Activated CD4-positive, alpha-beta T cell treated with anti-CD3 and anti-CD28 coated beads, Interleukin-2, amount 50 U/mL, for 48 hours (primary cell): ENCODE measurements at places on chromosomes 1 and 21.

GRCh38 chr1:85278853-85279314 lies 2.5 kb upstream of the BCL10 start:
- peak; percentile 51 for DNase-seq

DNA sequence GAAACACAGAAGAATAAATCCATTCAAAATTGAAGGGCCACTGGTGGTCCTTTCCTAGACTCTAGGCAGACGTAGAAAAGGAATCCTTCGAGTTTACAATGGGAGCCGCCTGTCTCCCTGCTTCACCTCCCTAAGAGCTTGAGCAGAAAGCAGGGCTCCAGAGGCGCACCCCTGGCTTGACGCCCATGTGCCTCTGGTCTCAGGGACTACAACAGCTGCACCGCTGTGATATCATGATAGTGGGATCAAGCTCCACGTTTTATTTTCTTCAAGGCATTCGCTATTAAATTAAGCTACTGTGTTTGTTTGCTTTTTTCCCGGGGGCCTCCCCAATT lies 403 bp upstream of the C1orf122 start:
- DNase-seq = no peak

GRCh38 chr1:43688594-43689000 lies 18.7 kb upstream of the ST3GAL3 start:
- no peak for DNase-seq

GRCh38 chr1:9720785-9721605 lies 69.5 kb downstream of the PIK3CD start:
- DNase-seq = no peak

GRCh38 chr1:185906186-185906585 lies 172.0 kb downstream of the HMCN1 start:
- DNase-seq = no peak

DNA sequence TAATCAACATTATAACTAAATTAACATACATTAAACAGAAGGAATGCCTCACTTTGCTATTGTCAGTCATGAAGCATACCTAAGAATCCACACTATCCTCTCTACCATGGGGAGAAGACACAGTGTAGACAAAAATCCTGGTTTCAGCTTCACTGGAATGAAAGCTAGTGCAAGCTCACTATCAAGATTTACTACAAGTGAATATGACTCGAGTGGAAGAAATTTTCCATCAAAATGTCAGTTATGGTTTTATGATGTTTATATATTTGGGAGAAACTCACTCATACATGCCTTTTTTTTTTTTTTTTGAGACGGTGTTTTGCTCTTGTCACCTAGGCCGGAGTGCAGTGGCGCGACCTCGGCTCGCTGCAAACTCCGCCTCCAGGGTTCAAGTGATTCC lies 424.3 kb downstream of the KCNT2 start:
- no peak for DNase-seq

DNA sequence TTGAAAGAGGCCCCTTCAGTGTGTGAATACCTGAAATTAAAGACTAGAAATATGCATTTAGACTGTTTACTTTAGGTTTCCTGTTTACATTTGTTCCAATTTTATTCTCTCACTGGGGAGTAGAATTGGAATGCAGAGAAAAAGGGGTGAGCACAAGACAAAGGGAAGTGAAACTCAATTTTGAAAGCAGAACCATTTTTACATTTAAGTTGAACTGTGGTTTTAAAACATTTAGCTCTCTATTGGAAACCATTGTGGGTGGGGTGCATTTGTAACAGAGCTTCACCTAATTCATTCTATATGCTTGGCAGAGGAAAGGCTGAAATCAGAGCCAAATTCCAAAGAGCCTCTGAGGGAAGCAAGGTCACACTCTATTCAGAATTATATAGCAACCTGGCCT lies 235.3 kb upstream of the C1orf105 start:
- no peak for DNase-seq

GRCh38 chr1:12296623-12297022 lies 66.8 kb downstream of the VPS13D start:
- DNase-seq = no peak

- no peak for DNase-seq
These were observed 4.0 kb downstream of the GLUL start for GRCh38 chr1:182387566-182387965.

DNA sequence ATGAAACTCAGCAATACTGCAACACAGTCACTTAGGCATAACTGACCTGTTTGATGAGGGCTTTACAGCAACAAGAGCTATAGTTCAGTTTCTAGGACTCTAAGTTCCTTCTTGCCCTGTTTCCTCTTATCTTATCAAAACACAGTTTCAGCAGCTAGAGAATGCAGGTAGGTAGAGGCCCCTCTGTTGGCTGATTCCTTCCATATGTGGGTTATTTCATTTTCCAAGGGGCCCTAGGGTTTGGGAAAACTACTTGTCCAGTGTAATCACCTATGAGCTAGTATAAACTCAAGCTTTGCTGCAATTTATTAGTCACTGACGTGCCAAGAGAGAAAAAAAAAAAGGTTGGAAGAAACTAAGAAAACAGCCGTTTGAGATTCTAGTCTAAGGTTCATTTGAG lies 607.7 kb upstream of the USP24 start:
- DNase-seq = no peak

DNA sequence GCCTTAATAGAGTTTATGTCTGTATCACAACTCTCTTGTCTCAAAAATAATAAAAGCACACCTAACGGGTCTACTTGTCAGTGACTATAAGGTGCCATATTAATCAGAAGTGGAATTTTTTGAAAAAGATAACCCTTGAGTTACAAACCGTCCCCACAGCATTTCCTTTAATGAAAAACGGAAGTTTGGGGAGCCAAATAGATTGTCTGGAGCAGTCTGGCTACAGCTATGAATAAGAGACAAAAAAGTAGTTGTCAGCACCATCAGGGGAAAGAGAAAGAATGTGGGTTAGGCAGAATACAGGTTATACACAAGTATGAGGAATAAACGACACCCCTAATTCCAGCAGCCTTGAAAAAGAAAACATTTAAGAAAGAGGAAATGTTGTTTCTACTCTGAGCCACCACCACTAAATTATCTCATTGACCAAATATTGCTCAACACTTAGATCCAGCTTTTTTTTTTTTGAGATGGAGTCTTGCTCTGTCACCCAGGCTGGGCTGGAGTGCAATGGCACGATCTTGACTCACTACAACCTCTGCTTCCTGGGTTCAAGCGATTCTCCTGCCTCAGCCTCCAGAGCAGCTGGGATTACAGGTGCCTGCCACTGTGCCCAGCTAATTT lies 29.4 kb upstream of the USP24 start:
- no peak for DNase-seq

DNA sequence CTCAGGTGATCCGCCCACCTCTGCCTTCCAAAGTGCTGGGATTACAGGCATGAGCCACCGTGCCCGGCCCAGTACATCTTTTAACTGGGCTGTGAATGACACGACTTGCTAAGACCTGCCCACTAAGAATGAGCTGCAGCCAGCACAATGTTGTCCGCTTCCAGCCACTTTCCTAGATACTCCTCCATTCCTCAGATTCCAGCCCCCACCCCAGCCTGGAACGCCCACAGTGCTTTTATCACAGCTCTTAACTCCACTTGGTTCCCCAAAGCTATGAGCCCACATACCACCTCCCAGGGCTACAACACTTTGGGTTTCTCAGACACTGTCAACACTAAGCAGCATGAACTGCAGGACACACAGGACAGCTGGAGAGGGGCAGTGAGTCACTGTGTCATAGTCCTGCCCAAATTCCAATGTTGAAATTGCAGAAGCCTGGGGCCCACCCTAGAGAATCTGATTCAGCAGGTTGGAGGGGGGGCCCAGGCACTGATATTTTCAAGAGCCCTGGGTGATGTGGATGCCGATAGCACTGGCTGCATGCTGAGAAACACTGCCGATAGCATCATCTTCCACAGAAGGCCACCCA lies 58.0 kb downstream of the ACBD3 start:
- no peak for DNase-seq

DNA sequence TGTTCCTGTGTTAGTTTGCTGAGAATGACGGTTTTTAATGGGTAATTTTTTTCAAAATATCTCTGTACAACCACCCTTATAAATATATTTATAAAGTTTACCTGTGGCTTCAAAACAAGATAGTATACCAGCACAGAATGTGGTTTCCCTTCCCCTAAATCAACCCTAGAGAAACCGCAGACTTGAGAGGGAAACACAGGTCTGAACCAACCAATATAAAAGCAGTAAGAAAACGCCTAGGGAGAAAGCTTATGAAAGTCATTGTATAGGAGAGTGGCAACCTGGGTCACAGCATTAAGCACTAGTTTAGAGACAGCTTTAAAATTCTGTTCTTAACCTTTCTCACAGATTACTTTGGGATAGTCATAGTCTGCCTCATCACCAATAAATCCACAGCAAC lies 180.6 kb upstream of the LHX8 start:
- no peak for DNase-seq

GRCh38 chr1:156663178-156663577 lies 14.0 kb downstream of the NES start:
- DNase-seq = no peak

DNA sequence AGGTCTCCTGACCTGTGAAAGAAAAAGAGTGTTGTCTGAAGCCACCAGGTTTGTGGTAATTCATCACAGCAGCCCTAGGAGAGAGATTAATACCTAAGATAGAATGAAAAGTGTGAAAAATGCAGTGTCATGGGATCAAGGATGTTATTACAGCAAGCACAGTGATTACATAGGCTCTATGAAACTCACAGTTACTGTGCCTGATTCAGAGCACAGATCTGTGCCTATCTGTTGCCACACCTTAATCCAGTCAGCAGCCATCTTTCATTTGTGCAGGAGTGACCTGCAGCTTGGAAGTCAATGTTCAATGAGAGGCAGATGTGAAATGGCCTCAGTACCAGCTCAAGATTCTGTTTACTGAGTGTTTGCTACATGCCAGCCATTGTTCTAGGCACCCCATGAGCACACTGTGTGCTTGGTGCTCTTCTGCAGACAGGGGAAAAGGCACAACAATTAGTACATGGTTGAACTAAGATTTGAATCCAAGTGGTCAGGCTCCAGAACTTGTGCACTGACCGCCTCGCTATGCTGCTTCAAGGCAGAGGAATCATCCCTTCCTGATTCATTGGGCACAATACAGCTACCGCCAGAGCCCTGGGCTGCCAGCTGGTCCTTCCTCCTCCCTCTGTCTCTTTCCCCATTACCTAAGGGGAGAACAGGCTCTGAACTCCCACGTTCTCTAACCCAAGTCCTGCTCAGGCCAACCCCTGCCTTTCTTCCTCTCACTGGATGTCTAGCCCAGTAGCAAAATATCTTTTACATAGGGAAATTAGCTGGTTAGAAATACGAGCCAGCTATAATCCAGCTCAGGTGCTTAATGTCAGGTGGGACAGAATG lies 56.3 kb upstream of the NEK2 start:
- no peak for DNase-seq

GRCh38 chr21:15559660-15560059 lies 170.1 kb upstream of the USP25 start:
- DNase-seq = no peak

- DNase-seq = no peak
These were observed 250.6 kb upstream of the ZP4 start for GRCh38 chr1:238141353-238141752.

DNA sequence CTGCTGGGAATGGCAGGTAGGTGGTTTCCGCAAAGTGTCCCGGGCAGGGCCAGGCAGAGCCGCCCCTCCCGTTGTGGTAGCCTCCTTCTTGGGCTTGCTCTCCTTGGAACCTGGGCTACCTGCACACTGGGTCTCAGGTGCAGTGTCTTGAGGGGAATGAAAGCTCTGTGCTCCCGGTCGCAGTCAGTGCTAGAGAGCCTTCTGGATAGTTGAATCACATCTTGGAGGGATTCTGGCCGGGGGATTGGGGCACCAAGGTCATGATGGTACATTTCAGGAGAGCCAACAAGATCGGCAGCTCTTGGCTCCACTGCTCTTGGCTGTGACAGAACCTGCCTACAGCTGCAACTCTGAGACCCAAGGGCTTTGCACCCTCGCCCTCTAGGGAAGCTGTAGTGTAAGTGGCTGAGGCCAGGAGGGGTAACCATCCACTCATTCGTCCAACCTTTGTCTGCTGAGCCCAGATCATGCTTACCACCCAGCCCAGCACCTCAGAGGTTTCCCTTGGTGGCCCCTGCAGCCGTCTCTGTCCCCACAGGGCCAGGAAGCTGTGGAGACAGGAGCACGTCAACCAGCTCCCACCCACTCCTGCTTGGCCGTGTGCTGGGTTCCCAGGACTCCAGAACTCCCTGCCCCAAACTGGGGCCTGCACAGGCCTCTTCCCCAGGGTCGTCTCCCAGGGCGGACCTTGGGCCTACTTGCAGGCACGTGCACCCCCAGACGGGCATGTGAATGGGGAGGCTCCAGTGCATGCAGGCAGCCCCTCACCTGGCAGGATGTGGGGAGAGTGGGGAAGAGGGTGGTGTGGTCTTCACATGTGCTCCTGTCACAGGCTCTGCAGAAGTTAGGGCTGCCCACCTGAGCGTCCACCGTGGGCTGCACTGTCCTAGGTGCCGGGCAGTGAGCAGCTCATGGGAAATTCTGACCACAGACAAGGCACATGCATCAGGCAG lies 40.0 kb downstream of the NTPCR start:
- DNase-seq = no peak

- DNase-seq = no peak
These were observed 382.8 kb downstream of the AMY1C start for GRCh38 chr1:104132382-104132973.

- DNase-seq = no peak
These were observed 27.7 kb upstream of the RIPK4 start for GRCh38 chr21:41794600-41794999.

GRCh38 chr1:81877940-81878339 lies 77.2 kb downstream of the ADGRL2 start:
- DNase-seq = no peak

DNA sequence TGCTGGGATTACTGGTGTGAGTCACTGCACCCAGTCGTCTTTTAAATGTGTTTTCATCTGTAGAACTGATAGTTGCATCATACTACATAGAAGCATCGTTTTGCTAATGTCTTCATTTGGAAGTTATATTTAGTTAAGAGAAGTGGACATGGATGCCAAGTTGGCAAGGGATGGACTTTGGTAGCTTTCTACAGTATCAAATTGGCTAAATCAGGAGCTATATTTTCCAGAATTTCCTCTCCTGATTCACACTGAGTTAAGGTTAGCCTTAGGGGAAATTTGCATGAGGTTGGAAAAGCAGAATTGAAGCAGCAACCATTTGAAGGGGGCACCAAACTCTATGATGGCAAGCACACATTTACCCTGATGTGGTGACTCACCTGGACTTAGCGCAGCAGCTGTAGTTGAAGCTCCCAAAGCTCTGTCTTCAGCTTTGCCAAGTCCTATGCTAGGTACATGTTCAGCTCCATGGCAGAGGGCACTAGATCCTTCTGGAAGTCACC lies 43.9 kb downstream of the DUSP10 start:
- no peak for DNase-seq

GRCh38 chr1:184945678-184946412 lies 28.5 kb downstream of the NIBAN1 start:
- DNase-seq = no peak

DNA sequence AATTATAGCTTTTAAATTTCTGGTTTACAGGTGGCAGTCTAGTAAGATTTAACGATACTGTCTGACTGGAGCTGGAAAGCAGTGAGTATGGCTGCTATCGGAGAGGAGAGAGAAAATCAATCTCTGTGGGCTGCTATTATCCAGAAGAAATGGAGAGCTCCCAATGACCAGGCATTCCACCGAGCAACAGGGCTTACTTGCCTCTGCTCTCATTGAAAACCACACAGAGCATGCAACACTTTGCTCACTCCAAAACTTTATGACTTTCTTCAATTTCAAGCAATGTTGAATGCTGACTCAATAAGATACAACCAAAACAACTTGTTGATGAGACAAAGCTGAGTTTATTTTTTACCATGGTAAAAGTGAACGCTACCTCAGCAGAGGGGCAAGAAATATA lies 337.0 kb upstream of the NCAM2 start:
- no peak for DNase-seq

- DNase-seq = no peak
These were observed 13.9 kb downstream of the URB1 start for GRCh38 chr21:32378956-32379355.
